CD4-positive, alpha-beta T cell treated with Interleukin-6 at 100 ng/mL for 8 hours (primary cell): ENCODE measurements at places on chromosomes 13 and 19.

DNA sequence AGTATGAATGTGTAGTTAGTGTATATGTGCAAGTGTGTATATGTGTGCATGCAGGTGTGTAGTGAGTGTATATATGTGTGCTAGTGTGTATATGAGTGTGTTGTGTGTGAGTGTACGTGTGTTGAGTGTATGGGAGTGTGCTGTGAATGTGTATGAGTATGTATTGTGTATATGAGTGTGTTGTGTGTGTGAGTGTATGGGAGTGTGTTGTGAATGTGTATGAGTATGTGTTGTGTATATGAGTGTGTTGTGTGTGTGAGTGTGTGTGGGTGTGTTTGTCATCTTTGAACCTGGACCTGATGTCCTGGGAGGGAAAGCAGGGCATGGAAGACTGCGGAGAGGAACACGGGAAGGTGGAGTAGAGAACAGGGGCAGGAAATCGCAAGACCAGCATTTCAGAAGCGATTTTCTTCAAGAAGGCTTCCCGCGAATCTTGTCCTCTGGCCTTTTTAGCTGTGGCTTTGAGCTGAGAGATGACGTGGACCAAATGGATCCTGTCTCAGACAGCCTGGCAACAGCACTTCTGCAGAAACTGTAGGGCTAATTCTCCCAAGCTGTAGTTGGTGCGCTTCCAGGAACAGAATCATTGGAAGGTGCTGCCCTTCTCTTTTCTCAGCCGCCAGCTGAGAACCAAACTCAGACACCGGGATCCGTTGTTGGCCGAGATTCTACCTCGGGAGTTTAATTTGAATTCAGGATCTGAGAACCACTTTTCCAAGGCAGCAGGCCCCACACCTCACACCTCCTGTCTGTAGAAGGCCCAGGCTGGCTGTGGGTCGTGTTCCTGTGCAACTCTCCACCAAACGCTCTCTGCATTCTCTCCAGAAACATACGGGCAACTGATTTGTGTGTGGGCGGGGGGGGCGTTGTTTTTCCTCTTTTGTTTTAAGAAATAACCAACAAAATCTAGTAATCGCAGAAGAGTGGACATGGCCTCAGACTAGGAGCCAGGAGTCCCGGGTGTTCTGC is 94.7 kb upstream of the RAP2A start:
- DNase-seq = no peak

DNA sequence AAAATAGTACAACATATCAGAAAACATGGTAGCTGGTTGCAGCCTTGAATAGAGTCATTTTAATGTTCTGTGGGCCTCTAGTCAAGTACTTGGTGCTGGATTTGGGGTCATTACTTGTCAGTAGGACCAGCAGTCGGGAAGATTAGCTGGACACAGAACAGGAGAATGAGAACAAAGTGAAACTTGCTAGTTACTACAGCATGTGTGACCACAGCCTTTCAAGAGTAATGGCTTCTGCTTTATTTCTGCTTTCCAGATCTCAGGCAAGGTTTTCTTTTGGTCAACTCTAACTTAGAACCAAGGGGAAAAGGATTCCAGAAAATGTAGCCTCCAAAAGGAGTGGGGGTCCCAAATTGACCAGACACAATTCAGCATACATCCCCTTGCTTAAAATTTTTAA is 17.1 kb upstream of the VWA8 start:
- DNase-seq = no peak

GRCh38 chr13:30934381-30934780 is 1.9 kb downstream of the TEX26 start:
- DNase-seq = no peak

DNA sequence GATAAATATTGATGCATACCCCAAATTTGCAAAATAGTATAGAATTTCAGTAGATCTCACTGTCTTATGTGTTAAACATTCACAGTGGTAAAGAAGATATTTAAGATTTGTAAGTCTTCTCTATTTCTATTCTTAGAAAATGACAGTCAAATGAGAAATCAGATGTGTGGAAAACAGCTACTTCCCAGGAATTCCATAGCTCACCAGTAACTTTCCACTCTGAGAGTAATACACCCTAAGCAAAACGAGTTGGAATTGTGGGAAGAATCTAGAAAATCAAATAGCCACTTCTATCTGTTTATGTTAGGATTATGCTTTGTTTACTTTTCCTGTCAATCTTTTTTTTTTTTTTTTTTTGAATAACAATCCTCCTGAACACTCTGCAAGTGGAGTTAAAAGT is 69.1 kb downstream of the FLT1 start:
- DNase-seq = no peak

DNA sequence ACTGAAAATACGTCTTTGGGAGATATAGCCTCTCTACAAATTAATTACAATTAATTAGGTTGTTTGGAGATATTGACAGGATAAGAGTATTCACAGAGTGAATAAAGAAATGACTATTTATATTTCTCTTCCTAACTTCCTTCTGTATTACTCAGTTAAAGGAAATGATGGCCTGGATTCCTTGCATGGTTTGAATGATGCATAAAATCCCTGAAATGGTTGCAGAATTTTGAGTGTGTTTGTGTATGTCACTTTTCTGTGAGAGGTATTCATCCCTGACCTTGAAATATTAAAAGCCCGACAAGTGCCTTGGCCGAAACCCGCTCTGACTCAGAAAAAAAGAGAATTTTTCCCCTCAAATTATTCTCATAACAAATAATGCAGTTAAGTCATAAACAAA is 90.0 kb downstream of the PDS5B start:
- no peak for DNase-seq

DNA sequence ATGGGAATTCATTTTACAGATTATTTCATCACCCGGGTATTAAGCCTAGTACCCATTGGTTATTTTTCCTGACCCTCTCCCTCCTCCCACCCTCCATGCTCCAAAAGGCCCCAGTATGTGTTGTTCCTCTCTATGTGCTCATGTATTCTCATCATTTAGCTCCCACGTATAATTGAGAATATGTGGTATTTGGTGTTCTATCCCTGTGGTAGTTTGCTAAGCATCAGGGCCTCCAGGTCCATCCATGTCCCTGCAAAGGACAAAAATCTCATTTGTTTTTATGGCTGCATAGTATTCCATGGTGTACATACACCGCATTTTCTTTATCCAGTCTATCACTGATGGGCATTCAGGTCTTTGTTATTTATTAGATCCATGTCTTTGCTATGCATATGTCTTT is 894.1 kb upstream of the MIR17HG start:
- DNase-seq = no peak

DNA sequence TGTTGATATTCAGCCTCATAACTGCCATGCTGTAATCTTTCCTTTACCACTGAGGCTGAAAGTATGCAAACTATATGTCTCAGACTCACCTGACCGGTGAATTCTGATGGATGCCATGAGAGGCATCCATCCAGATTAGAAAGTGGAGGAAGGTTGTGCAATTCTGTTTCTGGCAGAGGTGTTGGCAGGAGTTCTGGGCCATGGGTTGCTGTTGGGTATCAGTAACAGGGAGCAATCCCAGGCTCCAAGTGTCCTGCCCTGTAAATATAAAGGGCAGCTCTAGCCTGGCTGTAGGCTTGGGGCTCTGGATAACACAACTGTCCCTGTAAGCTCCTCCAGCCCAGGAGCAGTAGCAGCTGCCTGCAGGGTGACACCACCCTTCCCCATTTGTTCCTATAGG is 77.4 kb upstream of the ABCC4 start:
- DNase-seq = no peak

DNA sequence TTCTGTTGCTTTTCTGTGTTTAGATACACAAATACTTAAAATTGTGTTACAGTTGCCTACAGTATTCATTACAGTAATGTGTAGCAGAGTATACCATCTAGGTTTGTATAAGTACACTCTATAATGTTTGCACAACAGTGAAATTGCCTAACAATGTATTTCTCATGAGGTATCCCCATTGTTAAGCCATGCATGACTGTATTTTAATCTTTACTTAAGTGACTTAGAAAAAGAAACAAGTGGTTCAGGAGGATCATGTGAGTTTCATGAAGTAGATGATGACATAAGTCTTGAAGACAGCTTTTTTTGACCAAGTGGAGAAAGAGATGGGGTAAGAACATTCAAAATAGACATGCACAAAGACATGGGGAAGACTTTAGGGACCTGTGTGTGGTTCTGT is 8.4 kb upstream of the KCTD4 start:
- no peak for DNase-seq
